SK-N-DZ (cell line): ENCODE measurements at places on chromosomes 11 and 22.
A peak's percentile ranks its signal among the peaks of the same experiment; 100 is the strongest.

DNA sequence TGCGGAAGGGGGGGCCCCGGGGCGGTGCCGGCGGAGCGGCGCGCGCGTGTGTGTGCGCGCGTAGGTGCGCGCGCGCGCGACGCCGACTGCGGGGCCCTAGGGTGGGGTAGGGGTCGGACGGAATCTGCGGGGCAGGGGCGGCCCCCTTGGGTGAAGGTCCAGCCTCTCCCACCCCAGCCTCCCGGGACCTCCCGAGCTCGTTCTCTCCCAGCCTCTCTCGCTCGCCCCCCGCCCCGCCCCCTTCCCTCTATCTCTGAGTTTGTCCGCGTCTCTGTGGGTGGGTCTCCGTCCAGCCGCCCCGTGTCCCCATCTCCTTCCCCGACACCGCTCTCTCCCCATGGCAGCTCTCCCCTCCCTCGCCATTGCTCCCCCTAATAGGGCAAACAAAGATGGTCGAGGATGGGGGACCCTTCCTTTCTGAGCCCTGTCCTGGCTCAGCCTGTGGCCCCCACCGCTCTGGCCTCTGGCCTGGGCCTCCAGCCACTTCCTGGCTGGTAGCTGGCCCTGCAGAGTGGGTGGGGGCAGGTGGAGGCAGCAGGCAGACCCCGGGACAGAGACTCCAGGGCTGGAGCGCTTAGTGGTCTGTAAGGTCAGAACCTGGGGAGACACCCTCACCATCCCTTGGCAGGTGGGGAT, 33.0 kb upstream of the PRR5 start:
- no peak for DNase-seq

DNA sequence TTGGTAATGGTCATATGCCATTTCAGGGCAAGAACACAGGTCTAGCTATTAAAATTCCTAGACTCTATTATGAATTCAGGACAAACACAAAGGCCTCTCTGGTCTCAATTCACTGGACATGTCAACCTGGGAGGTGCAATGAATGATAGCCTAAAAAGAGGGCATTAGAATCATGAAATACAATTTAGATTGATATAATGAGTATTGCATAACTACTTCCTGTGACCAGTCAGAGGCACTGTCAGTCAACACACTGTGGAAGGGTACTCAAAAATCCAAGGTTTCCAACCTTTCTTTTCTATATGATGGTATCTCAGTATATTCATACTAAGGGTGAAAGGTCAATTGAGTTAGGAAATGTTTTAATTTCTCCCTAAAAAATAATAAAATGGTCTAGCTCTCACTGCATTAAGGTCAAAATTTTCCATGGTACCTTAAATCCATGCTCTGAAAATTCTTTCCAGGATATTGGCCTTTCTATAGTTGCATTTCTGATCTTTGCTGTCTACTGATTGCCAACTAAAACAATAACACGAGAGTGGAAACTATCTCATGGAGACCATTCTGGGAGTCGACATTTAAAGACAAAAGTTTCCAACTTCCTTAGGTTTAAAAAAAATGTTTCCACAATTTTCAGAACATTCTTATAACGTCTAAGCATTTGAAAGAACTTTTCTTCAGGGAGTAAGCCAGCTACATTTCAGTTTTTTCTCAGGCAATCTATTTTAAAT, 81.7 kb upstream of the APOA1 start:
- no peak for DNase-seq

GRCh38 chr11:67287355-67288197, 1.5 kb upstream of the ANKRD13D start:
- DNase-seq: no peak

DNA sequence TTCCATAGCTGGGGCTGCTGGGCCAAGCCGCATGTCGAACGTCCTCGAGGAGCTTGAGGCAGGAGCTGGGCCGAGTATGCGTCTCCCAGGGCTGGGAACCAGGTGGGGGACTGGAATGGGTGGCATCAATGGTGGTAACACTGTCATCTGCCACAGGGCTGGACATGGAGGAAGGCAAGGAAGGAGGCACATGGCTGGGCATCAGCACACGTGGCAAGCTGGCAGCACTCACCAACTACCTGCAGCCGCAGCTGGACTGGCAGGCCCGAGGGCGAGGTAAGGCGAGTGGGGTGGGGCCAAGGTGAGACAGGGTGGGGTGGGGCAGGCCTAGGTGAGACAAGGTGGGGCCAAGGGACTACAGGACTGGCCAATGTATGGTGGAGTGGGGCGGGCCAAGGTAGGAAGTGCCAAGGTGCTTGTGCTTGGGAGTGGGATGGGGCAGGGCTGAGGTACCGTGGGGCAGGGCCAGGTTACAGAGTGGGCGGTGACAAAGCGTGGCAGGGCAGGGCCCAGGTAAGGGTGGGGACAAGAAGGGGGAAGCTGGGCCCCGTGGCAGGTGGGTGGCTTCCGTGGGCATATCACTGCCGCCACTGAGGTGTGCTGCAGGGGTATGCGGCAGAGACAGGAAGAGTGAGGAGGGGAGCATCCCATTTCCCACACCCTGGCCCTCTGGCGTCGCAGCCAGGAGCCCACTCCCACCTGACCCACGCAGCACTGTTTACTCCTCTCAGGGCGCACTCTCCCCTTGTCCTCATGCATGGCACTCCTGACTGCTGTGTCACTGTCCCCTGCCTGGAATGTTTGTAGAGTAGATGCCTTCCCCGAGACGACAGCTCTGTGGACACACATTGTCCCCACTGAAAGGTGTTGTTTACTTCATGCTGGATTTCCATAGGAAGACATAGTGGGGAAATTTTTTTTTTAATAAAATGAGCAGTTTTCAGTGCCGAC, 27.5 kb upstream of the DGCR8 start:
- no peak for DNase-seq

- DNase-seq: no peak
Observed at GRCh38 chr22:23796461-23796860, 9.7 kb downstream of the SMARCB1 start.

GRCh38 chr11:9489080-9489765, 28.4 kb downstream of the ZNF143 start:
- no peak for DNase-seq

- no peak for DNase-seq
Observed at GRCh38 chr22:32501836-32502752, 27.5 kb downstream of the FBXO7 start.

- DNase-seq: no peak
Observed at GRCh38 chr11:30423279-30423648, 100.4 kb downstream of the ARL14EP start.

DNA sequence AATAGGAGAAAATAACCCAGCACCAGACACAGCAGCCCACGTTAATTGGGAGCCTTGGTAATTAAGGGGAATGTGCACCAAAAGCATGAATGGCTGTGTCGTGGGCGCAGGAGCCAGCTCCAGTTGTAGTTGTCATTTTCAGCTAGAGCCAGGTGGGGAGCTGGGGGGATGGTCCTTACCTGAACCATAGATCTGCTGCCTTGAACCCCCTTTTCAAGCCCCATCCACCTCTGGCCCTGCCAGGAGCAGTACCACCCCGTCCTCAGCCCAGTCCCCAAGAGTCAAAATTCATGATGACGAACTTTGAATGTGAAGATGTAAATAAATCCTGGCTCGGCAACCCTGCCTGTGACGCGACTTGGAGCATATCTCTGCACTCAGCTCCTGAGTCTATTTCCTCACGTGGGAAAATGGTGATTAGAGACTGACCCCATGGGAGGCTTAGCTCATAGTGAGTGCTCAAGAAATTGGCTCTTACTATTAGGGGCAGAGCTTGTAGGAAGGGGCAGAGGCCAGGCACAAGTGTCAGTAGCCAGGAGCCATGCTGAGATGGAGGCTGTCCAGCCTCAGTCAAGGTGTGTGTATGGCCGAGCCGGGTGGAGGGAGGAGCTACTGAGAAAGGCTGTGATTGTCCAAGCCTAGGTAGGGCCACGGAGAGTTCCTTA, 794 bp upstream of the FXYD6 start:
- peak; percentile 27 for DNase-seq

- DNase-seq: no peak
Observed at GRCh38 chr11:104556606-104557301, 341.5 kb downstream of the CASP12 start.

GRCh38 chr11:12716816-12717215, 42.6 kb downstream of the TEAD1 start:
- no peak for DNase-seq

- DNase-seq: no peak
Observed at GRCh38 chr11:73121692-73122091, 20.4 kb downstream of the FCHSD2 start.

- DNase-seq: no peak
Observed at GRCh38 chr11:58773337-58773736, 41.6 kb upstream of the GLYAT start.
